ENCODE measurements at places on chromosomes 7 and 10. TPM values are rescaled to one million over a fixed set of nuclear protein-coding genes. Genes with fewer than 3 reads are reported as not detected.

Gene THNSL1
- total RNA-seq = 1.9 TPM

Gene ADAM22
- total RNA-seq = 0.86 TPM

Gene CABCOCO1
- total RNA-seq = 0.14 TPM

Gene ZNF804B
- total RNA-seq = not detected

Gene ADAM12
- total RNA-seq = 30.4 TPM

Gene CLDN4
- total RNA-seq = not detected

Gene ODAD2
- 1.0 TPM for total RNA-seq

Gene CYP2E1
- total RNA-seq = 3.5 TPM

Gene FRMD4A
- total RNA-seq = 80.9 TPM

Gene DYDC1
- not detected for total RNA-seq

Gene LRIT1
- total RNA-seq = not detected

Measured in placental pericyte (primary cell).